ENCODE measurements at places on chromosomes 1 and 21.
A peak's percentile ranks its signal among the peaks of the same experiment; 100 is the strongest.

GRCh38 chr1:203128716-203129500 lies 1.4 kb downstream of the ADORA1 start:
- DNase-seq: no peak

DNA sequence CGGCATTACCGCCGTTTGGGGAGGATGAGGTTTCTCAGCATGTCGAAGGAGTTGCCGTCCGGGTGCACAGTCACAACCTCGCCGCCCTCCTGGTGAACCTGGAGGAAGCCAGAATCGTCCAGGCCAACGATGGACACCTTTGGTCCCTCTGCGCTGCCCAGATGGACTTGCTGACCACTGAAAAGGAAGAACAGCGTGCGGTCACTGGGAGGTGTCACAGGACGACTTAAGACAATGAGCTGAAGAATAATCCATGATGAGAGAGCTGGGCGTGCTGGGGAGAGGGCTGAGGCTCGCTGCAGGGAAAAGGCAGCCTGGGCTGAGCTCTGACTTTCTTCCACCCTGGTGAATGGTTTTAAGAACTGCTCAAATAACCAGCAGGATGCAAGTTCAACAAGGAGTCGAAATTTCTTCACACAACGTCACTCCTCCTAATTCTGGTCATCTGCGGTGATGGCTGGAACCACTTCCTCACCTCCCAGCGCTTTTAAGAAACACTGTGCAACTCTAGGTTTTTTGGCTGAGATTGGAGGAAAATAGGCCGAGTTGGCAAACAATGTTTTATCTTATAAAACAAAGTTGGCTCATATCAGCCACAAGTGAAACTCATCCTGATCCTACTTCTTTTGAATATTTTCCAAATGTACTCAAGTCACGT lies 55.5 kb downstream of the SIM2 start:
- no peak for DNase-seq

DNA sequence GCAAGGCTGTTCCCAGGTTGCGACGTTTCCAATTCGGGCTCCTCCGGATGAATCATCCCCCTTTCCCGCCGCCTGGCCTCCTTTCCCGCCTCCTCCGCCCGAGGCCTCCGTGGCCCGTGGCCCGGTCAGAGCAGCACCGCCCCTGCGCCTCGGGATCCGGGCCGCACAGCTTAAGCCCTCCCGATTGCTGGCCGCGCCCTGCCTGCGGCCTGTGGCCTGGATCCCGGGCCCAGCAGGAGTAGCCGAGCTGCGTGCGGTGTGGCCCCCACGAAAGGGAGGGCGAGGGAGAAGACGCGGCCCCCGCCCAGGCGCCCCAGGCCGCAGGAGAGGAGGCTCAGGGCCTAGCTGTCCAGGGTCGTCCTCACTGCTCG lies 1.0 kb downstream of the TMEM200B start:
- peak; percentile 26 for DNase-seq

DNA sequence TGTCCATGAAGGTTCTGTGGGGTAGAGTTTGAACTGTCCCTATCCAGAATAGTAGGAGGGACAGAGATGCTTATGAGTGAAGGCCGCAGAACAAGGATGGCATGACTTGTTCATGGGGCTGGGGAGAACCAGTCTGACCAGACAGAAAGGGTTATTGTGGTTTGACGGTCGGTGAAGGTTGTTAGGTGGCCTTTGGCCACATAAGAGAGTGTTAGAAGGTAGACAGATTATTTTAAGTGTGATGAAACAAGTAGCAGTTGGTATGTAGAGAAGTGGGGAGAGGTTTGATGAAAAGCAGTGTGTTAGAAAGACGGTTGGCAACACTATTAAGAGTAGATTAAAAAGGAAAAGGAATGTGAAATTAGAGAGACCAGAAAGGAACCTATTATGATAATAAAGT lies 355.1 kb downstream of the DISC1 start:
- DNase-seq: no peak

DNA sequence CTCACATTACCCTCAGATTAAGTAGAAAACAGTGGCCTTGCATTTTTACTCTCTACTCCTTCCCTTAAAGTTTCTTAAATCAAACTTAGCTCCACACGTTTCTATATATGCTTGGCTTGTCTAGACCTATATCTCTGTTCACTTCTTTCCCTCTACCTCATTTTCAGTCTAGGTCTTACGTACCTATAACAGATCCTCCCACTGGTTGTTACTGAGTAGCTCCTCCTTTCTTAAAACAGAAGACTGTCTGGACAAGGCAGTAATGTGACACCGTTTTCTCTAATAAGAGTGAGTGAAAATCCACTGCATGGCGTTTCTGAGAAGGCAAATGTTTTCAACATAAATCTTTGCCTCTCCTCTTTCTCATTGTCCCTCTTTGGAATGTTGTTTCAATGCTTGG lies 211.7 kb upstream of the POGK start:
- DNase-seq: no peak

- DNase-seq: peak; percentile 70
These were observed 61.2 kb upstream of the MCOLN3 start for GRCh38 chr1:85109475-85109874.

DNA sequence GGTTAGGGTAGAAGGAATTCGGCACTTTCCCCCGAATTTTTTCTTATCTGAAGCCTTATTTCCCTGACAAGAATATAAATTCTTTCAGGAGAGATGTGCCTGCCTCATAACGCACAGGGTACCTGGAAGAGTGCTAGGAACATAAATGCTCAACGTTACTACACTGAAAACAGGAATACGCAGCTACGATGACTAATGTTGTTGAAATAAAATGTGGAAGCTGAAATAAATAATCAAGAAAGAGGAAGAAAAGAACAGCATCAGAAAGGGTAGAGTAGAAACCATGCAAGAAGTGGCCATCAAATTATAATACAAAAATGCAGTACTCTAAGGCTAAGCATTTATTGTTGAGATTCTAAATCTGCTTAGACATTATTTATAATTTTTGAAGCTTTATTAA lies 33.9 kb downstream of the SLC66A1 start:
- DNase-seq: peak; percentile 42

GRCh38 chr1:246878551-246878950 lies 53.2 kb downstream of the AHCTF1 start:
- DNase-seq: no peak

GRCh38 chr1:18632218-18632588 lies 1.6 kb downstream of the PAX7 start:
- DNase-seq: no peak

- DNase-seq: no peak
These were observed 86.4 kb downstream of the BCAR3 start for GRCh38 chr1:93595266-93595665.

- no peak for DNase-seq
These were observed 11.4 kb downstream of the CAPN8 start for GRCh38 chr1:223654083-223654482.

- no peak for DNase-seq
These were observed 385.8 kb downstream of the NTNG1 start for GRCh38 chr1:107526524-107527198.

DNA sequence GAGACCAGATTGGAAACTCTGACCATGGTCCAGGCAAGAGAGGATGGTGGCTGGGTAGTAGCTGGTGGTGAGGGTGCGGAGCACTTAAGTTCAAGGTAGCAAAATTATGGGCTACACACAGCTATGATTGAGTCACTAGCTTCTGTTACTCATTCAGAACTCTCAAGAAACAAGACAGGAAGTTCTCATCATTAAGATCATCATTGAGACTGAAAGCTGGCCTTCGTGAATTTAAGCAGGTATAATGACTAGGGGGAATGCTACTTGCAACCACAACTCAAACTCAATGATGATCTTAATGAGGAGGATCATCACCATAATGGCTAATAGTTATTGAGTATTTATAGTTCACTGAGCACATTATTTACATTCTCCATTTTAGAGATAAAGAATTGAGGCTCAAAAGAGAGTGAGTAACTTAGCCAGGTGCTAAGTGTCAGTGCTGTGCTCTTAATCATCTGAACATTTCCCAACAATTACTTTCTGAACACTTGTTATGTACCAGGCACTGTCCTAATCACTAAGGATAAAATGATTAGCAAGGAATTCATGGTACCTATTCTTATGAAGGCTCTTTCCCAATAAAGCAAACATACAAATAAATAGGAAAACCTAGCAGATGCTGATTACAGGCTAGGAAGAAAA lies 286.3 kb upstream of the C1orf105 start:
- no peak for DNase-seq

GRCh38 chr1:229107972-229108371 lies 162.9 kb upstream of the RAB4A start:
- no peak for DNase-seq

Data from suppressor macrophage treated with lipopolysaccharide for 4 hours (primary cell).